ENCODE measurements at places on chromosomes 1 and 21.

GRCh38 chr1:206102292-206102936 is 14.8 kb downstream of the AVPR1B start:
- DNase-seq: no peak

- DNase-seq: no peak
These were observed at the start of gene LRRN2 for GRCh38 chr1:204685236-204686006. LRRN2 (minus strand) TSS chr1:204685738; CDS start chr1:204619992, 65,746 bp downstream.

DNA sequence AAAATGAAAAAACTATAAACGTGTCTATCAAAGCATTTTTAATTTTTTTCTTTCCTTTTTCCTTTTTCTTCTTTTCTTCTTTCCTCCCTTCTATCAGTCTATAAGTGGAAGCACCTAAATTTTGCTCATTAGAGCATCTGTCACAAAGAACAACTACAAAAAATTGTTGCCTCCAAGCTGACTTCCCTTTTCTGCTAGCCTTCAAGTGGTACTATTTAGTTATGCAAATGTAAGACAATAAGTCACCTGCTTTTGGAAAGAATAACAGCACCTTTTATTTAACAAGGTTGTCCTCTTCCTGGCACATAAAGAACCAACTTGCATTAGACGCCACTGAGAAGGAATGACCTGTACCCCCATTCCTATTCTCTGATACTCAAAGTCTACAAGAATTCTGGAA is 45.0 kb upstream of the C1orf53 start:
- DNase-seq: no peak

DNA sequence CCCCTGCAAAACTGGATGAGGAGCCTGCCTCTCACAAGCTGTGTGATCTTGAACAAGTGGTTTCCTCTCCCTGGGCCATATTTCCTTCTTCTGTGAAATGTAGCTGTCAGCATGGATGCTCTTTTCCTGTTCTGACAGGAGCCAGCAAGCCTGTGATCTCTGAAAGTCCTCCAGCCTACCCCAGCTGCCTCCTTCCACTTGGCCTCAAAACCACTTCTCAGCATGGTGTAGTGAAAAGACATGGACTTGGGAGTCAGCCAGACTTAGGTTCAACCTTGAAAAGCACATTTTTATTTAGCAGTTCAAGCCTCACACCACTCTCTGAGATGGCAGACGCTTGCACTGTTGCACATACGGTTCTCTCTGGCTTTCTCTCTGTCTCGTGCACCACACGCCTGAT is 292.9 kb upstream of the DUSP10 start:
- DNase-seq: no peak

DNA sequence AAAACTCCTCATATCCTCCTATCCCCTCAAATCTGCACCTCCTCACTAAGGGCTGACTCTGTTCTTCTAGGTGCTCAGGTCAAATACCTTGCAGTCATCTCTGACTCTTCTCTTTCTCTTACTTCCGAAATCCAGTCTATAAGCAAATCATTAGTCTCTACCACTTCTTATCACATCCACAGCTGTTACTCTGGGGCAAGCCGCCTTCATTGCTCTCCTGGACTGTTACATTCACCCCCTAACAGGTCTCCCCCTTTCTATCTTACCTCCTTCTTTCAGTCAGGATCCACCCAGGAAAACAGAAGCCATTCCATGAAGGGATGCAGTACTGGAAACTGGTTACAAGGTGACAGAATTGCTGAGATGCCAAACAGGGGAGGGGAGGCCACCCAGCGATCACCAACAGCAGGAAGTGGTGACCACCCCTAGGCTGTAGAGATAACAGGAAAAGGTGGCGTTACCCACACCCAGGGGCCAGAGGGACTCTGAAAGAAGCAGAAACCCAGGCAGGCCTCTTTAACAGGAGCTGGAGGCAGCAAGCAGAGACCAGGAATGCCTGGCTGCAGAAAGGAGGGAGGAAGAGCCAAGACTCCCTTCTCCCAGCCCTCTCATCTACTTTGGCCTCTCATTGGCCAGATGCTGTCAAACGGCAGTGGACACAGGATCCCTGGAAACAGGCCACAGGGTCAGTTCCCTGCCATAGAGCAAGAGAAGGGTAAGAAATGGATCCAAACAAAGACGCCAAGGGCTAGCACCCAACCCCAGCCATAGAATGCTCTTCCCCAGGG is 55.5 kb upstream of the FOXO6 start:
- DNase-seq: no peak

GRCh38 chr1:230157420-230158390 is 90.7 kb downstream of the GALNT2 start:
- peak; percentile 7 for DNase-seq
